ENCODE measurements at places on chromosomes 2 and 18. TPM values are rescaled to one million over a fixed set of nuclear protein-coding genes. Genes with fewer than 3 reads are reported as not detected.

RBKS gene
- 7.2 TPM for polyA plus RNA-seq

XIRP2 gene
- 0.02 TPM for polyA plus RNA-seq

TSN gene
- polyA plus RNA-seq = 26.1 TPM

LAMA1 gene
- 0.11 TPM for polyA plus RNA-seq

DNA sequence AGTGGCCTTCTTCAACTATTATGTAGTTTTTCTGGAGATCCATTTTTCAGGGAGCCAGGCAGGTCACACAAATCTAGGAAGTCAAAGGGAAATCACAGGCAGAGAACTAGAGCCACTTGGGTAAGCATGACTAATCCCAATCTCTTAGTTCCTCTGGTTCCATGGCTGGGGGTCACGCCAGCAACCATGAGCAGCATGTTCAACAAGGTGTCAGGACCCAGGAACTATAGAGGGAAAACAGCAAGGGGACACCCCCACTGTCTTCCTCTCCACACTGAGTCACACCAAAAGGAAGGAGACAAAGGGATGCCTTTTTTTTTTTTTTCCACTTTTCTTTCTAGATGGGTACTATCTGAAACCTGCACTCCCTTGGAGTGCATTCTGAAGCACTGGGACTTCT lies 250.9 kb downstream of the OTX1 start:
- H3K27ac ChIP-seq = no peak overlapping the region
- H3K27me3 ChIP-seq = no peaks in the 10 kb centered on the region
- DNase-seq = no peak
- H3K4me1 ChIP-seq = no peaks in the 10 kb centered on the region
- H3K36me3 ChIP-seq = no peaks in the 10 kb centered on the region
- H3K4me3 ChIP-seq = no peak overlapping the region

GRCh38 chr2:112685271-112685884 lies 35.4 kb upstream of the NT5DC4 start:
- no peaks in the 10 kb centered on the region for H3K27me3 ChIP-seq
- DNase-seq = no peak
- H3K4me3 ChIP-seq = no peak overlapping the region
- H3K4me1 ChIP-seq = no peaks in the 10 kb centered on the region
- no peak overlapping the region for H3K27ac ChIP-seq
- no peaks in the 10 kb centered on the region for H3K36me3 ChIP-seq

- H3K4me3 ChIP-seq = no peak overlapping the region
- no peaks in the 10 kb centered on the region for H3K27me3 ChIP-seq
- DNase-seq = no peak
- H3K36me3 ChIP-seq = no peaks in the 10 kb centered on the region
- H3K4me1 ChIP-seq = no peaks in the 10 kb centered on the region
Measured at GRCh38 chr18:38198526-38198925, 632.9 kb upstream of the CELF4 start.

- no peak overlapping the region for H3K27ac ChIP-seq
- H3K4me3 ChIP-seq = no peak overlapping the region
- peaks cover 3% of the 10 kb centered on the region for H3K4me1 ChIP-seq
- DNase-seq = no peak
Measured at GRCh38 chr2:181570059-181570458, 86.8 kb downstream of the CERKL start.

GRCh38 chr18:71878226-71878625 lies 665.9 kb downstream of the CBLN2 start:
- H3K4me3 ChIP-seq = no peak overlapping the region
- H3K4me1 ChIP-seq = no peaks in the 10 kb centered on the region
- H3K36me3 ChIP-seq = no peaks in the 10 kb centered on the region
- no peak overlapping the region for H3K27ac ChIP-seq
- H3K27me3 ChIP-seq = no peaks in the 10 kb centered on the region
- no peak for DNase-seq

DNA sequence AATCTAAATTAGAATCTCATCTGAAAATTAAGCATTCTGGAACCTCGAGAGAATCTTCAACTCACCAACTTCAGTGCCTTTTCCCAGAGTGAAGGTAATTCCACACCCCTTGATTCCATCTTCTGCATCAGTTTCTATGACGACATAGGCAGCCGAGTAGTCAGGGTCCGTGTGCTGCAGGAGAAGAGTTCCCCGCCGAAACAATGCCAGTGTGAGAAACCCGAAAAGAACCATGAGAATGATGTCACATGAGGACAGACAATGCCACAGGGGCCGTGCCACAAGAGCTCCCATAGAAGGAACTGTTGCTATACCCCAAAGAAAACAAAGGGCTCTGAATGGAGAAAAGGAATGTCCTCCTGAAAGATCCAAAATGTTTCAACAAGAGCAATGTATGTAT lies 6.0 kb downstream of the ENOSF1 start:
- no peak for DNase-seq
- no peaks in the 10 kb centered on the region for H3K36me3 ChIP-seq
- peaks cover 10% of the 10 kb centered on the region for H3K4me1 ChIP-seq
- no peaks in the 10 kb centered on the region for H3K27me3 ChIP-seq
- no peak overlapping the region for H3K27ac ChIP-seq
- H3K4me3 ChIP-seq = no peak overlapping the region

DNA sequence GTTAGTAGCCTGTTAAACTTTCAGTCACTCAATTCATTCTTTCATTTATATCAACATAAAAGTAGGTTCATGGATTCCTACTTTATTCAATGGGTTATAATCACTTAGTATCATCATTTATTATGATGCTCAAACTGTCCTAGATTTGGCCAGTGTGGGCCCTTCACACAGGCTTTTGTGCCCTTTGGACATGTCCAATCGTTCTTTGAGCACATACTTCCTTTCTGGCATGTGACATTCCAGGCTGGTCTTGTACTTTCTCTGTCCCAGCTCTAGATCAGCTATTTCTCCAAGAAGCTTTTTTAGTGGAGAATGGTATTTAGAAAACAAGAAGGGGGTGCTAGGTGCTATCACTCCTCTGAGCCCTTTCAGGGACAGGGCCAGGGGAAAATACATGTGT lies 11.5 kb downstream of the POLR1A start:
- no peak for DNase-seq
- H3K4me3 ChIP-seq = no peak overlapping the region
- H3K4me1 ChIP-seq = no peaks in the 10 kb centered on the region
- H3K27me3 ChIP-seq = no peaks in the 10 kb centered on the region
- H3K36me3 ChIP-seq = peaks cover 58% of the 10 kb centered on the region

- peak overlapping the region; percentile 9 for H3K4me3 ChIP-seq
- peak overlapping the region; percentile 77 for H3K27ac ChIP-seq
- no peaks in the 10 kb centered on the region for H3K36me3 ChIP-seq
- DNase-seq = peak; percentile 3
- peaks cover 13% of the 10 kb centered on the region for H3K4me1 ChIP-seq
- H3K27me3 ChIP-seq = no peaks in the 10 kb centered on the region
Measured at GRCh38 chr18:28581521-28582071, 404.7 kb upstream of the CDH2 start.

DNA sequence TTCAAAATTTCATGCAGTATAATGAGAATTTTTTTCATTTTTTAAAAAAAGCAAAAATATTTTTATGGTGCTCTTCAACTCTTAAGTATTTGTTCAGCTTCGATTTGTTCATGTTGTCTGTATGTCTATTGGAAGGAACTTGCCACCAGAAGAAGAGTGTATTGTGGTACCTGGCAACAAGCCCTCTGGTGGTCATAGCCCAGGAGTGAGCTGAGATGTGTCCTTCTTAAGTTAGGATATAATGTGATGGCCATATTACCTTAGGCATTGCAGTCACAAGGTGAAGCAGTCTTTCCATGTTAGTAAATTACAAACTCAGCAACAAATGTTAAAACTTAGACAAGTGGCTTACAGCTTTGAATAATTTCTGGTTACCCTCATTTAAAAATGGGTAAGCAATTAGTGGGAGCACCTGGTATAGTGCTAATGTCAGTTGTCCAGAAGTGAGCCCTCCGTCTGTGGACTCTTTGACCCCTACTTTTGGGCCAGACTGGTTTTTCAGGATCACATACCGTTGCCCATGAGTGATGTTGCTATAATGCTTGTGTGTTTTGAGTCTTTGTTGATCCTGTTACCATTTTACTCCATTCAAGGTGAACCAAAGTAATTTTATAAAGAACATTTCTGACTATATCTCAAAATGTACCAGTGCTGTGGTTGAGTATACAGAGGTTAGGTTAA lies 57.4 kb downstream of the MYO1B start:
- H3K27me3 ChIP-seq = no peaks in the 10 kb centered on the region
- peak; percentile 11 for DNase-seq
- H3K27ac ChIP-seq = no peak overlapping the region
- H3K36me3 ChIP-seq = no peaks in the 10 kb centered on the region

GRCh38 chr2:240441326-240441992 lies 6.0 kb downstream of the GPC1 start:
- no peak for DNase-seq
- no peak overlapping the region for H3K4me3 ChIP-seq
- no peaks in the 10 kb centered on the region for H3K27me3 ChIP-seq
- no peaks in the 10 kb centered on the region for H3K36me3 ChIP-seq
- H3K4me1 ChIP-seq = peaks cover 11% of the 10 kb centered on the region

DNA sequence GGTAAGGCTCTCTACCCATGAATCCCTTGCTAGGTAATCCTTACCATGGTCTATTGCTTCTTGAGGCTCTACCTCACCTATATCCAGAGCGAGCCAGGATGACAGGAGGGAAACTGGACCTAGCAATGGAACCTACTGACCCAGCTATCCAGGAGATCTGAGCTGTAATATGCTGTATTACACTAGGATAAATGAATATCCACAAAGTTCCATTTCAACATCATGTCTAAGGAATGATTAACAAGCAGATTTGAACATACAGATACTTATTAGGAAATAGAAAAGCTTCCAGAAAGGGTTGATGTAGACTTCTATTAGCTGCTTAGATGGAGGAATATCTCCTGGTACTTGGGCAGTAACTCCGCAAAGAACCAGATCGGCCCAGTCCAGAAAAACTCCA lies 110.1 kb downstream of the BAZ2B start:
- no peaks in the 10 kb centered on the region for H3K36me3 ChIP-seq
- DNase-seq = no peak
- peaks cover 3% of the 10 kb centered on the region for H3K4me1 ChIP-seq
- H3K27me3 ChIP-seq = no peaks in the 10 kb centered on the region
- H3K4me3 ChIP-seq = no peak overlapping the region

GRCh38 chr2:159609811-159610549 lies 6.4 kb downstream of the BAZ2B start:
- peaks cover 5% of the 10 kb centered on the region for H3K36me3 ChIP-seq
- no peaks in the 10 kb centered on the region for H3K27me3 ChIP-seq
- no peak for DNase-seq
- H3K27ac ChIP-seq = no peak overlapping the region
- no peak overlapping the region for H3K4me3 ChIP-seq
- H3K4me1 ChIP-seq = peaks cover 24% of the 10 kb centered on the region

DNA sequence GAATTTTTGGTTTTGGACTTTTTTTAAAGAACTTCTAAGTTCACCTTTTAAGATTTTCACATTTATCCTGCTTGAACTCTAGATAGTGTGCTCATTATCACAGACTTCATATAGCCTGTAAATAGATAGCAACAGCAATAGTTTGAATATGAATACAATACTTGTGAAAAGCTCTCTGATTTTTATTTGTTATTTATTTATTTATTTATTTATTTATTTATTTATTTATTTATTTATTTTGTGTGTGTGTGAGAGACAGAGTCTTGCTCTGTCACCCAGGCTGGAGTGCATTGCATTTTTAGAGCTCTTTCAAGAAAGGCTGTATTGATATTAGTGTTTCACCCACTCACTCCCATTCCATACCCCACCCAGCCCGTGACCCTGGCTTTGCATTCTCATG lies 153.6 kb downstream of the CNTNAP5 start:
- no peaks in the 10 kb centered on the region for H3K4me1 ChIP-seq
- no peak overlapping the region for H3K4me3 ChIP-seq
- H3K36me3 ChIP-seq = no peaks in the 10 kb centered on the region
- H3K27ac ChIP-seq = no peak overlapping the region
- no peak for DNase-seq

GRCh38 chr18:38670486-38670885 lies 1104.9 kb upstream of the CELF4 start:
- H3K36me3 ChIP-seq = no peaks in the 10 kb centered on the region
- H3K27me3 ChIP-seq = no peaks in the 10 kb centered on the region
- no peaks in the 10 kb centered on the region for H3K4me1 ChIP-seq

GRCh38 chr2:108414256-108414876 lies 34.6 kb upstream of the GCC2 start:
- no peaks in the 10 kb centered on the region for H3K27me3 ChIP-seq
- no peak overlapping the region for H3K4me3 ChIP-seq
- H3K27ac ChIP-seq = no peak overlapping the region

DNA sequence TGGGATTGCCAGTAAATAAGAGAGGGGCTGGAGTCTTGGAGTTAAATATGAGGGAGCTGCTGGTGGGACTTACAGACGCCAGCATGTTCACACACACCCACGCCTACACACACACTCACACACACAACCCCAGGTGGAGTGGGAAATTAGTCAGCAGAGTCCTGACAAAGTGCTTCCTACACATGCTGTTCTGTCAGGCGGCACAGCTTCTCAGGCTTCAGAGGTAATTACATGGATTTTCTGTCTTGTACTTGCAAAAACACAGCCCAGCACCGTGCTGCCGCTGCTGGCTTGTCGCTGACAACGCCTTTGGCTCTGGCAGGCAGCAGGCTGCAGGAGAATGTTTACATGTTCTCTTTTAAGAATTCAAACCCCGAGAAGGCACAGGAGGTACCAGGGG lies 1186.3 kb upstream of the CELF4 start:
- no peak for DNase-seq
- H3K4me1 ChIP-seq = no peaks in the 10 kb centered on the region
- H3K27ac ChIP-seq = no peak overlapping the region
- H3K36me3 ChIP-seq = no peaks in the 10 kb centered on the region
- no peaks in the 10 kb centered on the region for H3K27me3 ChIP-seq

- no peaks in the 10 kb centered on the region for H3K27me3 ChIP-seq
- H3K4me1 ChIP-seq = peaks cover 11% of the 10 kb centered on the region
Measured at GRCh38 chr2:43133708-43134570, 92.5 kb downstream of the ZFP36L2 start.

DNA sequence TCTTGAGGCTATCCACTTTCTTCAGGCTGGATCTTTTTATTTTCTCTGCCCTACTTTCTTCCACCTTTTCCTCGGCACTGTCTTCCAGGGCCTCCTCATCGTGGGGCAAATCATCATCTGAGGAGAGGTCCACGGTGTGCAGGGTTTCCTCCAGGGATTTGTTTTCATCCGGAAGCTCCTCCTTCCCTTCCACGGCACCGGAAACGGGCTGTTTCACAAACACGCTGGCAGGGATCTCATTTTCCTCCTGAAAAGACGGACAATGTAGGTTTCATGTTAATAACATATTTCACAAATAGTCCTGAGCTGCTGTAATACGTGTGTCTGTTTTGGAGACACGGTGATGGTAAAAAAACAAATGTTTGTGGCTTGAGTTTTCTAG lies 10.4 kb downstream of the CAVIN2 start:
- H3K27me3 ChIP-seq = no peaks in the 10 kb centered on the region
- H3K4me1 ChIP-seq = no peaks in the 10 kb centered on the region
- DNase-seq = no peak
- no peak overlapping the region for H3K4me3 ChIP-seq

DNA sequence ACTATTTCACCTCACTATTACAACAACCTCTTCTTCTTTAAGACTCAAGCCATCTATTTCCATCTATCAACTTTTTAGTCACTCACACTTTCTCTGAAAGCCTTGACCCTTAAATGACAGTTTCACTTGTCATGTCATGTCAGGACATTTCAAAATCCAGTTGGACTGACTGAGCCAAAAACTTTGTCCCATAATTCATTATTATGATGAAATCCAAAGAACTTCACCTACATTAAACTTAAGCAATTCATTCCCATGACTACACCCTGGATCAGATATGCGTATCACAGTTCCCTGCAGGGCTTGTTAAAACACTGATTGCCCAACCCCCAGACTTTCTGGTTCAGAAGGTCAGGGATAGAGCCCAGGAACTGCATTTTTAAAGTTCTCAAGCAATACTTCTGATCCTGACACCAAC lies 26.5 kb downstream of the LDAH start:
- H3K4me3 ChIP-seq = no peak overlapping the region
- H3K27me3 ChIP-seq = no peaks in the 10 kb centered on the region
- no peak overlapping the region for H3K27ac ChIP-seq
- no peak for DNase-seq

Data from SK-N-SH (cell line).